ENCODE measurements at places on chromosomes 5 and 9.

DNA sequence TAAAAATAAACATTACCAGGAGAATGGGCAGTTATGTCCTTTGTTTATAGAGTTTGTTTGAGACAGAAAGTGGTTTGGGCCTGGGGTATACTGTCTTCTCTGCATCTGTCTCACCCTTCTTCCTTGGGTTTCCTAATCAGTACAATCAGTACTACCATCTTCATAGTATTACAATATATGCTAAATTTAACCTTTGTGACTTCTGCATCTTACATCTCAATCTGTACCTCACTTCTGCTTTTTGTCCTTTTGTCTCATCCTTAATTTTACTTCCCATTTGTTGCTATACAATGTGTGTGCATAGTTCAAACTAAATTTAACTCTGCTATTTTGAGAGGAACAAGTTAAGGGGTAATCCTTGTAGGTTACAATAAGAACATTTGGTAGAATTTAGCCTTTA lies 19.6 kb downstream of the FBXO38 start:
- DNase-seq, result no peak

GRCh38 chr9:20569525-20569924 lies 52.8 kb downstream of the MLLT3 start:
- no peak for DNase-seq

- DNase-seq, result no peak
Measured at GRCh38 chr9:97387504-97387886, 24.4 kb upstream of the TDRD7 start.

GRCh38 chr9:107940616-107941595 lies 451.3 kb upstream of the KLF4 start:
- DNase-seq, result no peak

- DNase-seq, result no peak
Measured at GRCh38 chr5:161530700-161531099, 15.8 kb downstream of the GABRB2 start.

- no peak for DNase-seq
Measured at GRCh38 chr5:59976342-59976741, 82.8 kb upstream of the PDE4D start.

DNA sequence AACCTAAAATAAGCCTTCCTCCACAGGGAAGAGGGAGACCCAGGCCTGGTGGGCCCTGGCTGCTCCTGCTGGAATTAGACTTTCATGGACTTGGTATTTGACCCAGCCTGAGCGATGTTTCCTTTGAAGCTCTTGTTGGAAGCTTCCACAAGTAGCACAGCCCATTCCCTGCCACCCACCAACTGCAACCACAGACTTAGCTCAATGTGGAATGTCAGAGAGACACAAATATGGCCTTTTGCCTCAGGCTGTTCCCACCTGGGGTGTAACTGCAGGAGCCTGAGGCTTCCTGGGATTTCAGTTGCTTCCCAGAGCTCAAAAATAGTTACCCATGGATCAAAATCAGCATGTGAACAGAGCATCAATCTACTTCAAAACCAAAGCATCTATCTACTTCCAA lies 70.3 kb upstream of the LHFPL2 start:
- no peak for DNase-seq

GRCh38 chr5:68354315-68354714 lies 138.8 kb downstream of the PIK3R1 start:
- DNase-seq, result no peak

GRCh38 chr5:18010053-18010452 lies 375.8 kb downstream of the TAF11L14 start:
- DNase-seq, result no peak

- no peak for DNase-seq
Measured at GRCh38 chr9:135243201-135244190, 156.0 kb downstream of the OLFM1 start.

- no peak for DNase-seq
Measured at GRCh38 chr9:116423149-116423548, 264.0 kb upstream of the TRIM32 start.

- DNase-seq, result no peak
Measured at GRCh38 chr9:129109952-129110739, 447 bp downstream of the CRAT start.

DNA sequence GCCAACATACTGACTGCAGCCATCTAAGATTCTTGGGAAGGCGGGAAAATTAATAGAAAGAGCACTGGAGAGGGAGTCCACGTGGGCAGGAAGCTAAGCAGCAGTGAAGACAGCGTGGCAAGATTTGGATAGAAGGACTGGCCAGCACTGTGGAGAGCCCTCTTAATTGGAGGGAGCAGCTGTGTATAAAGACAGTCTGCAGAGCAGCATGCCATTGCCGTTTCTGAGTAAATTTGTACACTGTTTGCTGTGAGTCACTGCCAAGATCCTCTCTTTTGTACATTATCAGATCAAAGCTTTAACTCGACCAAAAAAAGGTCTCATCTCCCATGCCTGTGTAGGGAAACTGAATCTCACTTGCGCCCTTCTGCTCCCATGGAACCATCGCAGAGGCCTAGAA lies 45.3 kb downstream of the INSYN2B start:
- DNase-seq, result no peak

Measured in cortex of kidney (tissue), 1 donor.